ENCODE measurements at places on chromosomes 6 and 20.
A peak's percentile ranks its signal among the peaks of the same experiment; 100 is the strongest.

- no peak for DNase-seq
Measured at GRCh38 chr6:16363749-16364148, 125.4 kb downstream of the GMPR start.

- DNase-seq: no peak
Measured at GRCh38 chr6:95923518-95923917, 92.3 kb upstream of the FUT9 start.

GRCh38 chr6:161230339-161230738 is 43.5 kb downstream of the AGPAT4 start:
- DNase-seq: no peak

DNA sequence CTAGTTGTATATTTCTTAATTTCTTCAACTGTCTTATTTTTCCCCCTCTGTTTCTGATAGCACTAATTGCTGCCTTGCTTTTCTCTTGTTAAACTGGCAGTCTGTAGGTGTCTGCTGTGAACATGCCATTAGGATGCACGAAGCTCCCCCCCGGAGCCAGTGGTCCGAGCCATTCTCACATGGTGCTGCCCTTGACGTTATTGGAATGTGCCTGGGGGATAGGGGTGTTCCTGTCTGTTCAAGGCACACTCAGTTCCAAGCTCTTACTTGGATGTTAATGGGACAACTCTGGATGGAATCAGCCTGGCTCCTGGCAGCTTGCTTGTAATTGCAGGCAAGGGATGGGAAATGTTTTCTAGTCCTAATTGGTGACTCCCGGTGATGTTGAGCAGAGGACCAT is 68.4 kb downstream of the RREB1 start:
- no peak for DNase-seq

GRCh38 chr6:121263742-121264141 is 70.5 kb downstream of the TBC1D32 start:
- DNase-seq: no peak

- peak; percentile 48 for DNase-seq
Measured at GRCh38 chr20:32789896-32790750, 27.9 kb downstream of the DNMT3B start.

DNA sequence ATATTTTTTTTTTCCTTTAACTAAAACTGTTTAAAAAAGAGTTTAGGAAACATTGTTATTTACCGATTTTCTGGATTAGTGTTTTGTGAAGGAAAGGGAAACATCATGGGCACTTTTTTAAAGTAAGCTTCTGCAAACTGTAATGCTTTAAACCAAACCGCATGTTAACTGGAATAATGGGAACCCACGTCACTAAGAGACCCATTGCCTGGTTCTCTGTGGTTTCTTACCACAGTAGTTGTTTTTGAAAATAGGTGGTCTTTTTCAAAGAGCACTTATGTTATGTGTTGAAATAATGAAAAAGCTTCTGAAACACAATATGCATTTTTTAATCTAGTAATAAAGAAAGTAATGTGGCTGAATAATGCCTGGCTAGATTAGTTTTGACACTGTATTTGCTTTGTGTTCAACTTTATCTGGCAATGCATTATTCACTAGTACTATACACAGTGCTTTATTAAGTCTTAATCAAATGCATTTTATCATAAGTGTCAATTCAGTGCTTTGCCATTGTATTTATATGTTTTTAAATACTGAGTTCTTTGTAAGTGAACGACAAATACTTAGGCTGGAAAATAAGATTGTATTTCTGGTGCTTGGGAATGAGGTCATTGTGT is 754.1 kb upstream of the FLRT3 start:
- no peak for DNase-seq

DNA sequence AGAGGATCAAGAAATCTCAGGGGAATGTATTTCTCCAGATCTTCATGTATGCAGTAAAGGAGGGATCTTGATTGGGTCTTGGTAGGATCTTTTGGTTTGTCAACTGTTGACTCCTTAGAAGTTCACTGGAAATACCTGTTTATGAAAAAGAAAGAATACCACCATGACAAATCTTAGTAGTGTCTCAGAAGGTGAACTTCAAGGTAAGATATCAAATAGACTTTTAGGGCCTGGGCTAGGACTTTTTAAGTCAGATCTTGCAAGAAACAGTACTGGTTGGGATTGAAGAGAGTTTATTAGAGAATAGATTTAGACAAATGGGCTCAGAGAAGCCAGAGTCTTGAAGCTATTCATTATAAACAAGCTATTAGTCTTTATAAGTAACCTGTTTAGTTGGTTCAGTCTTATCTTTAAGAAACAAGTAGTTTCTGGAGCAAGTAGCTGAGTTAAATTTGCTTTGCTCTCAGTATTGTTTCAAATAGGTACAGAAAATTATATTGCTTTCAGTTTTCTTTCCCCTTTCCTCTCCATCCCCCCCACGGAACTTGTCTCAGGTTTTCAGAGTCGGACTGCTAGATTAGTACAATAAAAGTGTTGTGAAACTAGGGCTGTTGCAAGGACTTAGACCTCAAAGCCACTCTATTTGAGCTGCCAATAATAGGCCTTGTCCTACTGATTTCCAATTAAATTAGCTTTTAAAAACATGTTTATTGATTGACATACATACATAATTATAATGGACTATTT is 529.1 kb upstream of the CITED2 start:
- no peak for DNase-seq

GRCh38 chr6:4924661-4925271 is 79.1 kb downstream of the RPP40 start:
- no peak for DNase-seq

- DNase-seq: no peak
Measured at GRCh38 chr20:61757678-61758563, 307.8 kb downstream of the TAF4 start.

DNA sequence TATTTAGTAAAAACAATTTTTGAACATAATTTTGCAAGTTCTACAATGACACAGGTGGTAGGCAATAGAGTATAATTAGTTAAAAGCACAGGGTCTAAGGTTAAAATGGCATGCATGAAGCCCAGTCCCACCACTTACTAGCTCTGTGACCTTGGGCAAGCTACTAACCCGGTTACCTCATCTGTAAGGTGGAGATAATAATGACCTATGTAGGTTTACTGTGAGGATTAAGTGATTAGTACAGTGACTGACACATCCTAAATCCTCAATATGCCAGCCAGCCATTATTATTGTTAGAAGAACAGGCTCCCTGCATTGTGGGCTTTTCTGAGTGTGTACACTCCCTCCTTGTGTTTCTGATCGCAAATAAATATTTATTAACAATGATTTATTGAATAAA is 26.2 kb downstream of the ATXN1 start:
- DNase-seq: no peak

DNA sequence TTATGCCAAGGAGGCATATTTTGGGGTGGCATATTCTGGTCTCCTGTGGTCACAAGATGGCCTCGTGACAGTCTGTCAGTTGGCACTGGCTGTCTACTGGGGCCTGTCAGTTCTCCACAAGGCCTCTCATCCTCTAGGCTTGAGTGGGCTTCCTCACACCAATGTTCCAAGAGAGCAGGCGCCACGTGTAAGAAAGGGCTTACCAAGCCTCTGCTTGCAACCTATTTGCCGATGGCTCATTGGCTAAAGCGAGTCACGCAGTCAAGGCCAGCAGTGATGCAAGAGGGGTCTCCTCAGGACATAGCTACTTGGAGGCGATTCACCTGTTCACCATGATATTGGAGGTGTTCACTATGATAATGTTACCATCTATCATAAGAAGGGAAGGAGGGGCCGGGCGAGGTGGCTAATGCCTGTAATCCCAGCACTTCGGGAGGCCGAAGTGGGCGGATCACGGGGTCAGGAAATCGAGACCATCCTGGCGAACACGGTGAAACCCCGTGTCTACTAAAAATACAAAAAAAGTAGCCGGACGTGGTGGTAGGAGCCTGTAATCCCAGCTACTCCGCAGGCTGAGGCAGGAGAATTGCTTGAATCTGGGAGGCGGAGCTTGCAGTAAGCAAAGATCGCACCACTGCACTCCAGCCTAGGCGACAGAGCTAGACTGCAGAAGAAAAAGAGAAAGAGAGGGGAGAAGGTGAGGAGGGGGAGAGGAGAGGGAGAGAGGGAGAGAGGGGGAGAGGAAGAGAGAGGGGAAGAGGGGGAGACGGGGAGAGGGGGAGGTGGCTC is 35.3 kb downstream of the C6orf52 start:
- no peak for DNase-seq

GRCh38 chr6:104955491-104955890 is 1.4 kb upstream of the LIN28B start:
- no peak for DNase-seq

DNA sequence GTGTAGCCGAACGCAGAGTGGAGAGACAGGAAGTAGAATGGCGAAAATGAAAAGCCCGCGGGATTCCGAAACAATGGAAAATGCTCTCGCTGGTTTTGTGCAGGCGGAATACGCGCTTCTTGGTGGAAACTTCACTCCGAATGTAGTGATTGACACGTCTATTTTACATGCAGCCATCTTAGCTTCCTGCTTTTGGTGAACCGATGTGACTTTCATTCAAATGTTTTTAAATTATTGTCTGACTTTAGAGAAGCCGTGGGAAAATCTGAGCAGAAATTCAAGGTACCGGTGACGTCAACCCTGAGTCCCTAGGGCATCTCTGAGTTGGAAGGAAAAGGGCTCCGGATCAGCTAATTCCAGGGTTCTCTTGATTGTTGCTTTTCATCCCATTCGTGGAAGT is 11.4 kb downstream of the GPX5 start:
- DNase-seq: no peak

GRCh38 chr20:2337142-2337541 is 41.3 kb downstream of the TGM3 start:
- DNase-seq: no peak

DNA sequence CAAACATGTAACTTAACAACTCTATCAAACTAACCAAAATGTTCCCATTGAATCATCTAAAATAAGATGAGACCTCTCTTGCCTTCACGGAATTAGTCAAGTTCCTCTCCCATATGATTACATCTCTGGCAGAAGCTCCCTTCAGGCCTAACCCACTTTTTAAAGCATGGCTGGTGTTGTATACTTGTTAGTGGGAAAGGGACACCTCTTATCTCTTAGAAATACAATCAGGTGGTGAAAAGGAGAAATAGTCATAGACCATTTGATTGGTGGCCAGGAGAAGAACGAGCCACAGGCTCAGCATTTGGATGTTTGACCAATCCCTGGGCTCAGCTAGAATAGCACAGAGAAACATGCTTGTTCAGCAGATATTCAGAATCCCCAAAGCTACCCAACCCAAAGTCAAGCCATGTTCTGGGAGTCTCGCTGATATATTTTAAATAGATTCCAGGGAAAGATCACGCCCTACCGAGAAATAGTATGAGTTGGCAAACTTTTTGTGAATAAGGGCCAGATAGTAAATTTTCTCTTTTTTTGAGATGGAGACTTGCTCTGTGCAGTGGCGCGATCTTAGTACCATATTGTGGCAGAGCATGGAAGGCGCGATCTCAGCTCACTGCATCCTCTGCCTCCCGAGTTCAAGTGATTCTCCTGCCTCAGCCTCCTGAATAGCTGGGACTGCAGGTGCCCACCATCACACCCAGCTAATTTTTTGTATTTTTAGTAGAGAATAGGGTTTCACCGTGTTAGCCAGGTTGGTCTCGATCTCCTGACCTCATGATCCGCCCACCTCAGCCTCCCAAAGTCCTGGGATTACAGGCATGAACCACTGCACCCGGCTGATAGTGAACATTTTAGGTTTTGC is 126.3 kb upstream of the MYLIP start:
- no peak for DNase-seq

DNA sequence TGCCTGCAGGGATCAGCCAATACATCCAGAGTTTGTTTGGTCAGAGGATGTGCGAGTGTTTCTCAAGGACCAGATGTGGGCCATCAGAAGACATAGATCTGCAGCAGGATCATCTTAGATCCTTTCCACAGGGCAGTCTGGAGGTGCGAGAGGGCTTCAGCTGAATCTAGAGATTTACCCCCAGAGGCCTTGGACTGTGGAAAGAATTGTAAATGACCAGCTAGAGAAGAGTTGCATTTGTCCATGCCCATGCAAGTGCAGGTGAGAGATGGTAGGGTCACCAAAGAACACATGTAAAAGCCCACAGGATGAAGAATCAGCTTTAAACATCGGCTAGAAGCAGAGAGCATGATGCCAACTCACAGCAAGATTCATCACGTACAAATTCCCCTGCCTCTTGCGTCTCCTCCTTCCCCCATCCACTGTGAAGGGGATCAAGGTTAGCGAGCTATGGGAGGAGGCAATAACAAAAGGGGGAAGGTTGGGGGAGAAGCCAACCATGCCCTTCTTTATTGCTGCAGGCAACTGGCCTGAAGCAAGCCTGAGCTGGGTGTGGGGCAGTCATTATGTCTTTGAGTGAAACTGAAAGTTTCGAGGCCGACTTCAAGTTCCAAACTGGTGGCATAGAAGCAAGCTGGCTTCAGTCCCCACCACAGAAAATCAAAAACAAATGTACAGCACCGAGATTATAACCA is 83.5 kb downstream of the SCML4 start:
- no peak for DNase-seq

GRCh38 chr20:21182832-21183563 is 57.1 kb downstream of the KIZ start:
- DNase-seq: no peak

- DNase-seq: no peak
Measured at GRCh38 chr6:43043310-43043709, 10.3 kb downstream of the CUL7 start.

DNA sequence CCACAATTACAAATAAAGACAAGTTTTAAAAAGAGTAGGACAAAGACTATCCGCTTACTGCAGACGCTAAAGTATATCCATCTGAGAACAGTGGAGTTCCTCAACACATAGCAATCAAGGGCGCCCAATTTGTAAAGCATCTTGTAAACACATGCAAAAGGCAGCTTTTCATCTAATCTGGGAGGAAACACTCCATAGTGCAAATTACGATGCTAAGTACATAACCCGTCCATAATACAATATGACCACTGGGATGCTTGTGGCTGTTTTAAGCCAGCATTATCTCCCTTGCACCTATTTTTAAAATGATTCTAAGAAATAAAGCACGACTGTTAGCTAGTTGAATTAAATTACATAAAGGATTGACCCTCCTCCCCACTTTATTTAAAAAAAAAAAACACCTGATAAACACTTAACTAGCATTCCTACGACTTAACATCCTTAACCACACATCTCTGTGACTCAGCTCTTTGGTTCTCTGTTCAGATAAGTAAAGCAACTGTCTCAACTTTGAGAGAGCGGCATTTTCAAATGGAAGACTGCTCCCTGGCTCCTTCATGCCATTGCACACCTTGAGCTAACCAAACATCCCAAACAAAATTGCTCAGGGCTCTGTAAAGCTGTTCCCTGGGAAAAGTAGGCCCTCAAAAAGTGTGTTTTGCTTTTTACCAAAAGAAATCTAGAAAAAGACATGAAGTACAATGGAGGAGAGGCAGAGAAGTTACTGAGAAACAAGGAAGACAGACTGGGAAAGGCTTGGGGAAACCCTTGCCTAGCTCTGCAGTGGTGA is 14.2 kb downstream of the SLC22A23 start:
- no peak for DNase-seq

DNA sequence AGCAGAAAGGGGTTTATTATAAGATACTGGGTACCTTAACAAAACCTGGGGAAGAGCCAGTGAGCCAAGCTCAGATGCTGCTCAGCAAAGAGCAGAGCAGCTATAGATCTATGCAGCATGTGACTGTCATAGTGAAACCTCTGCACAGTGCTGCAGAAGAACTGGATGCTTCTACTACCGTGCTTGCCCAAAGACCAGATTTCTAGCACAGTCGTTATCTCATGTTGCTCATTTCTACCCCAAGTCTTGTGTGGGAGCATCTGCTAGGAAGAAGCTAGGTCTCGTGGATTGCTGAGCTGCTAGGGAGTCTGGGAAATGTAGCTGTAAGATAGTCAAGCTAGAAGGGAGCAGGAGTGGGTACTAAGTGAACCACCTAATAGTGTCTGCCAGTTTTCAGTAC is 31.7 kb upstream of the GNRH2 start:
- no peak for DNase-seq
